Effector memory CD4-positive, alpha-beta T cell (primary cell): ENCODE measurements at places on chromosomes 13 and 19.

- DNase-seq: no peak
- no peaks in the 10 kb centered on the region for H3K36me3 ChIP-seq
- no peak overlapping the region for H3K27ac ChIP-seq
- H3K27me3 ChIP-seq: no peaks in the 10 kb centered on the region
These were observed 7.9 kb downstream of the PPP1R37 start for GRCh38 chr19:45100846-45101252.

GRCh38 chr19:33275559-33275932 is 26.8 kb downstream of the CEBPA start:
- DNase-seq: no peak
- H3K4me1 ChIP-seq: no peaks in the 10 kb centered on the region
- H3K27me3 ChIP-seq: no peaks in the 10 kb centered on the region
- H3K4me3 ChIP-seq: no peak overlapping the region
- no peaks in the 10 kb centered on the region for H3K36me3 ChIP-seq

- DNase-seq: no peak
- no peaks in the 10 kb centered on the region for H3K36me3 ChIP-seq
- H3K4me1 ChIP-seq: no peaks in the 10 kb centered on the region
- no peak overlapping the region for H3K27ac ChIP-seq
These were observed 1937.6 kb downstream of the PCDH9 start for GRCh38 chr13:65292488-65292901.

GRCh38 chr13:45696610-45697226 is 5.4 kb upstream of the CBY2 start:
- no peak overlapping the region for H3K4me3 ChIP-seq
- H3K27ac ChIP-seq: no peak overlapping the region
- H3K36me3 ChIP-seq: no peaks in the 10 kb centered on the region
- no peaks in the 10 kb centered on the region for H3K27me3 ChIP-seq
- DNase-seq: no peak
- H3K4me1 ChIP-seq: no peaks in the 10 kb centered on the region

DNA sequence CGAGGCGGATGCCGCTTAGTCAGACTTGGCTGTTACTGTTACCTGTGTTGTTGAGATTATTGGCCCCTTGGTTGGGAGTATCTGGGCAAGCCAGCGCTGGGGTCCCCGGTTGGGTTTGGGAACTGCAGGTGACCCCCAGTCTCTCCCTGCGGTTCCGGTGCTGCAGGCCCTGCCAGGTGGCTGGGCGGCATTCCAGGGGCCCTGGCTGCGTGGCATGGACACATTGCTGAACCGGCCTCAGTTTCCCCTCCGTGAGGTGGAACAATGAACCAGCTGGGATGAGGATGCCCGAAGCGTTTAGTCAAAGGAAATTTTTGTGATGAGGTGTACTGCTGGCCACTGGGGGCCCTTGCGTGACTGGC is 538 bp downstream of the B3GNT3 start:
- peaks cover 29% of the 10 kb centered on the region for H3K4me1 ChIP-seq
- no peak for DNase-seq
- H3K27me3 ChIP-seq: no peaks in the 10 kb centered on the region
- peak overlapping the region; percentile 48 for H3K4me3 ChIP-seq
- H3K27ac ChIP-seq: no peak overlapping the region

GRCh38 chr19:33374236-33374714 is 766 bp downstream of the CEBPG start:
- peaks cover 4% of the 10 kb centered on the region for H3K36me3 ChIP-seq
- H3K4me3 ChIP-seq: peak overlapping the region; percentile 51
- H3K27me3 ChIP-seq: no peaks in the 10 kb centered on the region

- H3K27ac ChIP-seq: no peak overlapping the region
- H3K36me3 ChIP-seq: no peaks in the 10 kb centered on the region
- DNase-seq: no peak
- no peaks in the 10 kb centered on the region for H3K4me1 ChIP-seq
These were observed 371.9 kb downstream of the KCNRG start for GRCh38 chr13:50387051-50387581.

GRCh38 chr19:55623561-55623960 is 805 bp downstream of the ZNF784 start:
- no peak overlapping the region for H3K4me3 ChIP-seq
- DNase-seq: no peak
- no peak overlapping the region for H3K27ac ChIP-seq

DNA sequence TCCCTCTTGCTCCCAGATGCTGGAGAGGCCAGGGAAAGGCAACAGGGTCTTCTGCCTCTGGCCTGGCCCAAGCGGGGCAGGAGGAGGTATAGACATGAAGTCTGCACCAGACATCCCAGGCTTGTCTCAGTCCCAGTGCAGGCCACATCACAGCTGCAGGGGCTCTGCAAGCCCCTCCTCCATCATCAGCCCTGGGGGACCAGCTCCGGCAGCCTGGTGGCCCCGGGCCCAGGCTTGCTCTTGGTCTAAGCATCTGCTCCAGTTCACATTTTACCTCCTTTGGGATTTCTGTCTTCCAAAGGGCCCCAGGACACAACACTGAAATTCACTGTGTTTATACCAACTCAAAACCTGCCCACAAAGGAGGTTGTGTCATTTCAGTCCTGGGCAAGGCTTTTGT is 359.4 kb downstream of the ZNF536 start:
- no peak overlapping the region for H3K27ac ChIP-seq
- no peak for DNase-seq
- no peaks in the 10 kb centered on the region for H3K36me3 ChIP-seq
- no peaks in the 10 kb centered on the region for H3K4me1 ChIP-seq

DNA sequence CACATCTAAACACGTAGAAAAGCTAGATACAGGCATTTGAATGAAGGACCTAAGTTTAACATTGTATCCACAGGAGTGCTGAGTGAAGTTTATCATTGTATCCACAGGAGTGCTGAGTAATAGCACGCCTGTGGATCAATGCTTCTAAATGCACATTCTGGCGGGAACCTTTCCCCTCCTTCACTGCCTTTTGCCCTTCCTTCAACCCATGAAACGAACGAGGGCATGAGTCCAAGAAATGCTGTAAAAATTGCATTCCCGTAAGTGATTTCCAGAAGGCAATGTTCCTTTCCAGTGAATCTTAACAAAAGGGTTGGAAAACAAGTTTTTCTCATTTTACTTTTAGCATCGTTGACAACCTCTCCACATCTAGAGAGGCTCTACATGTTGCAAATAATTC is 88.1 kb downstream of the ZDHHC20 start:
- no peaks in the 10 kb centered on the region for H3K4me1 ChIP-seq
- H3K4me3 ChIP-seq: no peak overlapping the region
- peaks cover 10% of the 10 kb centered on the region for H3K36me3 ChIP-seq
- DNase-seq: no peak
- no peak overlapping the region for H3K27ac ChIP-seq

DNA sequence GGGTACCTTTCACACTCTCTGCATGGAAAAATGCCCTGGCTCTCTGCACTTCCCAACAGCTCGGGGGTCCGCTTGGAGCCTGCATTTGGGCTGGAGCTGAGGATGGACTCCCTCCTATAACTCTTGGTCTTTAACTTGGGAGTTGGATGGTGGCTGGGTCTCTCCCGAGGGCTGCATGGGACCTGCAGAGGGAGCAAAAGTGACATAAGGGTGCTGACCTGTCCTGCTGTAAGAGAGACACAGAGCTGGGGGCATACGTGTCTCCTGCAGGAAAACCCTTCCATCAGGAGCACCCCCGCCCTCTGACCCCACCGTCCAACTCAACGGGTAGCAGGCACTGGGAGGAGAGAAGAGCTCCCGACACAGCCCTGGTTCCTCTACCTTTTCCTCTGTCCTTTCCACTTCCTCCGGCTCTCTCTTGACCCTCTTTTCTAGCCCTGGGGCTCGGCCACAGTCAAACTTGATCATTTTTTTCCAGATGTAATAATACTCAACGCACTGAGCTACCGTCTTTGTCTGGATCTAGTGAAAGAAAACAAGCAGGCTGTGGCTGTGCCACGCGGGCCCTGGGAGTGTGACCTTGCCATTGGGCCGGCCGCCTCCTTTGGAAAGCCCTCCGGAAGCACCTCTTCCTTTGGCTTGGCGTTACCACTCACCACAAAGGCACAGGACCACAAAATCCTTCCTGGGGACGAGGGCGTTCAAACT is 6.8 kb upstream of the NAPA start:
- H3K27me3 ChIP-seq: peaks cover 10% of the 10 kb centered on the region
- H3K4me1 ChIP-seq: no peaks in the 10 kb centered on the region
- no peak overlapping the region for H3K27ac ChIP-seq
- DNase-seq: no peak

- peak overlapping the region; percentile 57 for H3K4me3 ChIP-seq
- peaks cover 4% of the 10 kb centered on the region for H3K36me3 ChIP-seq
- peaks cover 8% of the 10 kb centered on the region for H3K27me3 ChIP-seq
- H3K4me1 ChIP-seq: peaks cover 29% of the 10 kb centered on the region
- H3K27ac ChIP-seq: peak overlapping the region; percentile 64
- peak; percentile 23 for DNase-seq
These were observed 708 bp upstream of the ERCC1 start for GRCh38 chr19:45424191-45425058.

DNA sequence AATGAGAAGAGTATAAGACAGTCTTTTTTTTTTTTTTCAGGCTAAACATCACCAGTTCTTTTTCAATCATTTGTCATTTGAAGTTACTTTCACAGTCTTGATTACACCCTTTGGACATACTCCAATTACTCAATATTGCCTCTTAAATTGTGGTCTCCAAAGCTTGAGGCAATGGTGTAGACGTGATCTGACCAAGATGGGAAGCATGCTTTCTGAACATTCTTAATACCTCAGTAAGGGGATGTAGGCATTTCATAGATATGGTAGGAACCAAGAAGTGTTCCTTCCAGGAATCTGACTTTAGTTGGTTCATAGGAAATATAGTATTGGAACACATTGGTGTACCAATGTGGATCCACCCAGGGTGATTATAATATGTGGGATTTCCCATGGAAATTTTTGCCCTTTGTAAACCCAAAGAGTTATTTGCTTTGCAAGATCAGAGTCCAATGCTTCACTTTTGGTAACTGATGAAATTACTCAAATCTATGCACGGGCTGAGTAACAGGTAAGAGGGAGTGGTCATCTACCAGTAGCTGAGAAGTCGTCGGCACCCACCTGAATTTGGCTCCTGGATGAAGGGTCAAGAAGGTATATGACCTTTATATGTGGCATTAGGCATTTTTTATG is 62.2 kb downstream of the ERCC5 start:
- DNase-seq: no peak
- peaks cover 4% of the 10 kb centered on the region for H3K27me3 ChIP-seq
- H3K4me3 ChIP-seq: no peak overlapping the region
- H3K36me3 ChIP-seq: no peaks in the 10 kb centered on the region
- no peaks in the 10 kb centered on the region for H3K4me1 ChIP-seq
- no peak overlapping the region for H3K27ac ChIP-seq

- H3K27ac ChIP-seq: peak overlapping the region; percentile 75
- peak; percentile 25 for DNase-seq
- peaks cover 74% of the 10 kb centered on the region for H3K4me1 ChIP-seq
- H3K36me3 ChIP-seq: peaks cover 7% of the 10 kb centered on the region
- H3K27me3 ChIP-seq: no peaks in the 10 kb centered on the region
These were observed 95.7 kb downstream of the STK24 start for GRCh38 chr13:98480915-98481877.

GRCh38 chr13:113086031-113086750 is 19.4 kb upstream of the F7 start:
- no peak for DNase-seq
- H3K27me3 ChIP-seq: no peaks in the 10 kb centered on the region
- no peak overlapping the region for H3K27ac ChIP-seq
- no peak overlapping the region for H3K4me3 ChIP-seq
- no peaks in the 10 kb centered on the region for H3K4me1 ChIP-seq

DNA sequence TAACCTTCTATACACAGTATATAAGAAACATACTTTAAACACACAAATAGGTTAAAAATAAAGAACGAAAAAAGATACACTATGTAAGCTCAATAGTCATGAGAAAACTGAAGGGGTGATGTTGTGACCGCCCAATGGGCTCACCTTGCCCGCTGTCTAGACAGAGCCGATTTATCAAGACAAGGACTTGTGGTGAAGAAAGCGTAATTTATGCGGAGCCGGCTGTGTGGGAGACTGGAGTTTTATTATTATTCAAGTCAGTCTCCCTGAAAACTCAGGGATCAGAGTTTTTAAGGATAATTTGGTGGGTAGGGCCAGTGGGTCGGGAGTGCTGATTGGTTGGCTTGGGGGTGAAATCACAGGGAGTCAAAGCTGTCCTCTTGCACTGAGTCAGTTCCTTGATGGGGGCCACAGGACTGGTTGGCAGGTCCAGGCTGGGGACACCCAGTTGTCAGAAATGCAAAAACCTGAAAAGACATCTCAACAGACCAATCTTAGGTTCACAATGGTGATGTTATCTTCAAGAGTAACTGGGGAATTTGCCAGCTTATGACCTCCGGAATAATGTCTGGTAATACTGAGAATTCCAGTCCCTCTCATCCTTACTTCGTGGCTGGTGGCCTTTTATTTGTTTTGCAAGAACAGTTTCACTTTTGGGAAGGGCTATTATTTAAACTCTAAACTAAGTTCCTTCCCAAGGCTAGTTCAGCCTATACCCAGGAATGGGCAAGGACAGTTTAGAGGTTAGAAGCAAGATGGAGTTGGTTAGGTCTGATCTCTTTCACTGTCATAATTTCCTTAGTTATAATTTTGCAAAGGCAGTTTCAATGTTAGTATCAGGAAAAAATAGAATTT is 96.6 kb downstream of the UBL3 start:
- DNase-seq: no peak
- H3K27me3 ChIP-seq: no peaks in the 10 kb centered on the region
- H3K36me3 ChIP-seq: no peaks in the 10 kb centered on the region
- no peak overlapping the region for H3K4me3 ChIP-seq

DNA sequence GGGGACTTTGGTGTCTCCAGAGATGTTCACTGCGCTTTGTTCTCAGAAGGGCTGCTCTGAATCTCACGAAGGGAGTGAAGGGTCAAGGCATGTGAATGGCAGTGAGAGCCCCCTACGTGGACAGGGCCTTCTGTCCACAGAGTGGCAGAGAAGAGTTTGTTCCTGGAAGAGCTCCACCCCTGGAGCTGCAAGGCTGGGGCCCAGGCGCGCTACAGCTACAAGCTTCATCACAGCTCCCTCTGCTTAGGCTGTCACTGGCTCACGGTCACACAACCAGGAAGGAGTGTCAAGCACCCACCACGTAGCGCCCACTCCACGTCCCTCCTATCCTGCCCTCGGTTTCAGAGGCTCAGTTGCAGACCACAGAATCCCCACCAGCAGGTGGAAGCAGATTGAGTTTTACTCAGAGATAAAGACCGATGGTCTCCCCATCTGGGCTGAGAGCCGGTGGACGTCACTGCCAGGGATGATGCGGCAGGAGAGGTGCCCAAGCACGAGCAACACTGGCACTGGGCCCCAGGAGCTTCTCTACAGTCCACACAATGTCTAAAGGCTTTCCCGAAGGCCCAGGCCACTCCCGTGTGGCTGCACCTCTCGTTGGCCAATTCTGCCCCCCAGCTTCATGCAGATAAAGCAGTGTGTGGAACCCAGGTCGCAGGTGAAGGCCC is 23.0 kb upstream of the TFDP1 start:
- H3K27me3 ChIP-seq: no peaks in the 10 kb centered on the region
- H3K4me3 ChIP-seq: no peak overlapping the region
- no peak for DNase-seq

GRCh38 chr19:47152632-47153031 is 22.0 kb downstream of the SAE1 start:
- DNase-seq: no peak
- no peak overlapping the region for H3K27ac ChIP-seq
- H3K4me3 ChIP-seq: no peak overlapping the region
- peaks cover 27% of the 10 kb centered on the region for H3K4me1 ChIP-seq
- H3K36me3 ChIP-seq: peaks cover 30% of the 10 kb centered on the region

GRCh38 chr13:66576381-66576780 is 653.8 kb downstream of the PCDH9 start:
- H3K36me3 ChIP-seq: no peaks in the 10 kb centered on the region
- no peak overlapping the region for H3K4me3 ChIP-seq
- H3K4me1 ChIP-seq: no peaks in the 10 kb centered on the region
- no peaks in the 10 kb centered on the region for H3K27me3 ChIP-seq
- DNase-seq: no peak
